ENCODE measurements at places on chromosomes 6 and 20.

DNA sequence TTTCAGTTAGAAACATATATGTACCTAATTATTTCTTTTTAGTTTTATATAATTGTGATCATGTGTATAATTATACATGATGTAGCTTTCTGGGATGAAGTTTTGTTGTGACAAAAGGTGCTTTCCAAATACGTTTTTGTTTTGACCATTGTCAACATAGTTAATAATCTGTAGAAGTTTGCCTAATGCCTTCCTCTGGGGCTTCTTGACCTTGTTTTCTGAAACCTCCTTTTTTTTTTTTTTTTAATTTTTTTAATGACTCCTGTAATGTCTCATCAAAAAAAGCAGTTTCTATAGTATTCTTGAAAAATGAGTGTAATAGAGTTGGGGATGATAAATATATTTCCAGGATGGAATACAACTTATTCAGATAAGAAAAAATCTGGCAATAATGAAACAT is 434.7 kb upstream of the SOX4 start:
- DNase-seq = no peak

- no peak for DNase-seq
Measured at GRCh38 chr20:7375905-7376304, 564.4 kb downstream of the HAO1 start.

DNA sequence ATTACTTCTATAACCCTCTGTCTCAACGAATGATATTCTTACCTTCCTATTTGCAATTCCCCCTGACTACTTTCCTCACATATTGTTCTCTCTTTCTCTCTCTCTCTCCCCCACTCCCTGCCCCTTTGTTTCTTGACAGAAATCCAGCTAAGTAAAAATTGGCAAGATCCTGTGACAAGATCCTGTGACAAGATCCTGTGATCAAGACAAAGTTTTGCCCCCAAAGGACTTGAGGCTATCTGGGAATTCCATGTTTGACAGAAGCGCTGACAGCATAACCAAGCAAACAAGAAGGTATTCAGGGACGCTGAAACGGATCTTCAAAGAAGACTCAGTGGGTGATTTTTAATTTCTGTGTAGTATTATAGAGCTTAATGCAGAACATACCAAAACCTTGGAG is 5.5 kb upstream of the HBS1L start:
- no peak for DNase-seq

GRCh38 chr6:88179692-88180091 is 13.5 kb upstream of the CNR1 start:
- DNase-seq = no peak

DNA sequence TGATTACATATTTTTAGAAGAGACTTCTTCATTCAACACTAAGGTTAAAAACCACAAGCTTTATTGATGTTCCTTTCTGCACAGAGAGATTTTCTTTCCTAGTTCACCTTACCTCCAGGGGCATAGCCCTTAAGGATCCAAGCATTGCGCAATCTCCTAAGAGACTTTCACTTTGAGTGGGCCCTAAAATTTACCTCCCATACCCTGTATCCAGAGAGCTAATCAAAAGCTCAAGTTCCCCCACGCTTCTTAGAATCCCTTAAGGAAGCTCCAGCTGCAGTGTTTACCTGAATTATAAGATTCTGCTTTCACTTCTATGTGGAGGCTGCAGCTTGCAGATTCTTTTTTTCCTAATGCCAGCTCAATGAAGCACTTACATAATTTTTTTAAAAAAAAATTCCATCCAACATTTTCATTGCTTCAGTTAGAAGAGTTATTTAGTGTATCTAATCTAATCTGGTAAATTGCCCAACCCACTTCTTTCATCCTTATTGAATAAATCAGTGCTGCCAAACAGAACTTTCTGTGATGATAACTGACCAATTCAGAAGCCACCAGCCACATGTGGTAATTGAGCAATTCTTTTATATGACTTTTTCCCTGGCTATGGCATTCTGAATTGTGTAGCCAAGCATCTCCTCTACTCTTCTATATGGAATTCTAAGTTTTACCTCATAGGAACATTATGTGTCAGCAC is 24.6 kb upstream of the SPTLC3 start:
- DNase-seq = no peak

- DNase-seq = peak; percentile 94
Measured at GRCh38 chr6:31763619-31763940, 1.1 kb downstream of the SAPCD1 start.

- DNase-seq = no peak
Measured at GRCh38 chr6:165949324-165949723, 218.3 kb downstream of the TBXT start.

GRCh38 chr20:21090721-21091120 is 15.4 kb downstream of the LINC00237 start:
- DNase-seq = no peak

GRCh38 chr6:16514249-16514648 is 247.0 kb downstream of the ATXN1 start:
- DNase-seq = peak; percentile 62

GRCh38 chr6:169793408-169793807 is 42.0 kb downstream of the ERMARD start:
- no peak for DNase-seq

DNA sequence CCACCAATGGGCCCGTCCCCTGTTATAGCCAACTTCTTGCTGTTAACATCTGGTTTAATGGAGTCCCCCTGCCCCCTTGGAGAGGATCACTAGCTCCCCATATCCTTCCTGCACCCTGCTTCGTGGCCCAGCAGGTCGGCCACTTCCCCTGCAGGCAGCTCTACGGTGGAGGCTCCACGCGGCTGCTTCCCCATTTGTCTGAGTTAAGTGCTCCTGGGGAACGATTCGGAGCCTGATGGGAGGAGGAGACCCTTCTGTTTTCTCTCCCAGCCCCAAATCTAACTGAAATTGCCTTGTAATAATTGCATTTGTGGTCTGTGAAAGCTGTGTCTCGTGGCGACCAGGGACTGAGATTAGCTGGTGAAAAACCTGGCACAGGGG is 74.6 kb downstream of the SULF2 start:
- no peak for DNase-seq

- no peak for DNase-seq
Measured at GRCh38 chr20:53100476-53100911, 128.3 kb downstream of the TSHZ2 start.

GRCh38 chr6:16322666-16323312 is 84.4 kb downstream of the GMPR start:
- DNase-seq = peak; percentile 75

- DNase-seq = no peak
Measured at GRCh38 chr6:144568241-144568640, 283.1 kb downstream of the UTRN start.

DNA sequence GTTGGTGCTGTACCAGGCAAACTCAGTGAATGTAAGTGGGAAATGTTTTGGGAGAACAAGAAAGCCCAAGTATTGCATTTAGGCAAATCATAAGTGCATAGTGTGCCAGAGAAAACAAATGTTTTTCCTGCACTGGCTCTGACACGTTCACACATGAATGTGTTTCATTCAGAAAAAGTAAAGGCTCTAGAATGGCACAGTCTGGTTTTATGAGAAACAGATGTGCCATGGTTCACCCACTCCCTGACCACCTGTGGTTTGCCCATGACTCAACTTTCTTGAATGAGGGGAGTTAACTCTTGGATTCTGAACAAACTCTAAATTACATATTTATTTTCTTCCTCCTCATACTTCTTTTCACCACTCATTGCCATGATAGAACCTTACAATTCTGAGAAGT is 126.9 kb downstream of the KCNQ5 start:
- peak; percentile 81 for DNase-seq

DNA sequence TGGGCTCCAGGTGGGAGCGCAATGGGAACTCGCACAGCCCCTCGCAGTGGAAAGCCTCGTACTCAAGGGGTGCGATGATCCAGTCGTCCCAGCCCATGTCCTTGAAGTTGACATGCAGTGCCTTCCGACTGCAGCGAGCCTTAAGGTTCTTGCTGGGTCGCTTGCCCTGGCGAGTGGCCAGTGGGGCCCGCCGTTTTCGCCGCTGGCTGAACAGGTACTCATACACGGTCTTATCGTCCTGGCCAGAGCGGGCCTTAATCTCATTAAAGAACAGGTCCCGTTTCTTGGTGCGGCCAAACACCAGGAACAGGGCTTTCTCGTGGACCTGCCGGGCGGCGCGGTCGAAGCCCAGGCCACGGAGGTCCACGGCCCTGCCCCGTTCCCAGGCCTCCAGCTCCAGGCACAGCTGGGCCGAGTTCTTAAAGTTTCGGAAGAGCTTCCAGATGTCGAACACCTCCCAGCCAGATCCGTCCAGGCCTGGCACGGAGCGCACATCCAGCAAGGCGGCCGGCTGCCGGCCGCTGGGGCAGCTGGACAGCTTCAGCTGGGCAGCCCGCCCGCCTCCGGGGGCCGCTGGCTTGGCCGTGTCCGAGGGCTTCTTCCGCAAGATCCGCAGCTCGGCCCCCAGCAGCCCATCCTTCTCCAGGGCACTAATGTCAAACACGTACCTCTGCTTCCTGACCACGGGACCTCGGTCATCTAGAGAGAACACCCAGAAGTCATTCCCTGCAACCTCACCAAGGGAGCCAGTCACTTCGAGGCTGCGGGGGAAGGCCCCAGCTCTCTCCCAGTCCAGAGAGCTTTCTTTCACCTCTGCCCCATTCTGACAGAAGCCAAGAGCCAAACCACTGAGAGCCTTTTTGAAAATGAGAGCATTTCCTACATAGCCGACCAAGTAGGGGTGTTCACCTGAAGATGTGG is 3.7 kb downstream of the GDF5 start:
- DNase-seq = peak; percentile 39

DNA sequence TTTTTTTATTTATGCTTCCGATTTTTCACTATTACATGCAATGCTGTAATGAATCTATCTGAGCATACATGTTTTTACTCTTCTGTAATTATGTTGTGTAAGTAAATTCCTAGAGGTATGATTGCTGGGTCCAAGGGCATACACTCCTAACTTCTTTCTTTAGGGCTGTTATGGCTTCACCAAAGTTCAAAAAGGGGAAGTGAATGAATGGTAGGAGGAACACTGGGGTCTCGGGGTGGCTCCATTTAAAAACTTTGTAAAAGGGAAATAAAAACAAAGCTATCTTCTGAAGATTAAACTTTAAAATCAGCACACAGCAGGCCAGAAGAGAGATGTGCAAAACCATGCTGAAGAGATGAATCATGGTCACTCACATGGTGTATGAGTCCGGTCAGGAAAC is 289.1 kb upstream of the SUPT3H start:
- no peak for DNase-seq

- no peak for DNase-seq
Measured at GRCh38 chr6:99189823-99190721, 159.4 kb downstream of the FAXC start.

DNA sequence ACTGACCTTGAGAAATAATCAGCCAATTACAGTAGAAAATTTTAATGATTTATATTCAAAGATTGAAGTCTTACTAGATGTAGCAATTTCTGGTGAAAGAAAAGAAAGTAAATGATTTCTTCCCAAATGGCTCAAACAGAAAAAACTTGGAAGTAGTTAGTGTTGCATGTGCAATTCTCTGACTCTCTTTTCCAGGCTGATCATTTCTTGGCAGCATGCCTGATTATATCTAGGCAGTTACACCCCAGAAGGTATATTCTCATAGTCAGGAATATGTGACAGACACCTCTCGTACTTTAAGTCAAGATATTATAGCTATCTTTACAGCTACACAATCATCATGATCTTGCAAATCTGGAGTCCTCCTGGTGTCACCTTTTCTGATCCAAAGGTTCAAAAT is 122.9 kb downstream of the PDE7B start:
- no peak for DNase-seq

DNA sequence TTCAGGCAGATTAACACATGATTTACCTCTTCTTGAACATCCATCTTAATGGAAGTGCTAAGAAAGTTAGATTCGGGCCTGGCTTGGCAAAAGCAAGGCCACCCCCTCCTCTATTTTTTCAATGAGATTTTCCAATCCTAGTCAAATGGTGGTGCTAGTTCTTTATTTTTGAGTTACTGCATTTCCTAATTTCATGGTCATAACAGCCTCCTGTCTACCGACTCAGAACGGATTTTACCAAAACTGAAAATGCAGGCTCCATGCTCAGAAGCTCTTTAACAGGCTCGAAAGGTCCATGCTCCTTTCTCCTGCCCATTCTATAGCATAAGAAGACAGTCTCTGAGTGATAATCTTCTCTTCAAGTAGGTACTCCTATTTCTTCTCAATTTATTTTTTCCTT is 117.2 kb upstream of the ESR1 start:
- DNase-seq = no peak

DNA sequence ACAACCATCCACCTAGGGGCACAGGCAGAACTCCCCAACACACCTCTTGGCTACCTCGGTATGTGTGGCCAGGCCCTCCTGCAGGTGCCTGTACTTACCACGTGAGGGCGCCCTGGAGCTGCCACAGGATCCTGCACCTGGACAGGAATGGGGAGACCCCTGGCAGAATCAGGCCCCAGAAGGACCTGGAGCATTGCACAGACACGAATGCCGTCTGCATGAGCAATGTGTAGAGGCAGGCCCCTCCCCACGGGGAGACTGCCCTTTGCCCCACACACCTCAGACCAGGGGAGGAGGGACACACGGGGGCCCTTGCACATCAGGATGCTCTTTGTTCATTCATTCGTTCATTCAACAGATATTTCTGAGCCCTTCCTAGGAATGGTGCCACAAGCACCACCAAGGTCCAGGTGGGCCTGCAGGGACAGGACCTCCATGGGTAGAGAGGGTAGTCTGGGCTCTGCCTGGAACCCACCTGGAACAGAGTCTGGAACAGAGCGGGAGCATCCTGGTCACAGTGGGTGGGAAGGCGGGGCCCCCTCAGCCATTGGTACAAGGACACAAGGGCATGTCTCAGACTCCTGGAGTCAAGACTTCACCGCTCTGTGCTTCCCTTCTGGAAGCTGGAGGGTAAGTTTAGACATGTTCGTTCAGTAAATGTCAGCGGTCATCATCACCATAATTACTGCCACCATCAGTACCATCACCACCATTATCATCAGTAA is 32.3 kb downstream of the YTHDF1 start:
- peak; percentile 55 for DNase-seq

All from AG08395 (cell line).